Fibroblast of skin of scalp (primary cell): ENCODE measurements at places on chromosomes 3 and 15.

DNA sequence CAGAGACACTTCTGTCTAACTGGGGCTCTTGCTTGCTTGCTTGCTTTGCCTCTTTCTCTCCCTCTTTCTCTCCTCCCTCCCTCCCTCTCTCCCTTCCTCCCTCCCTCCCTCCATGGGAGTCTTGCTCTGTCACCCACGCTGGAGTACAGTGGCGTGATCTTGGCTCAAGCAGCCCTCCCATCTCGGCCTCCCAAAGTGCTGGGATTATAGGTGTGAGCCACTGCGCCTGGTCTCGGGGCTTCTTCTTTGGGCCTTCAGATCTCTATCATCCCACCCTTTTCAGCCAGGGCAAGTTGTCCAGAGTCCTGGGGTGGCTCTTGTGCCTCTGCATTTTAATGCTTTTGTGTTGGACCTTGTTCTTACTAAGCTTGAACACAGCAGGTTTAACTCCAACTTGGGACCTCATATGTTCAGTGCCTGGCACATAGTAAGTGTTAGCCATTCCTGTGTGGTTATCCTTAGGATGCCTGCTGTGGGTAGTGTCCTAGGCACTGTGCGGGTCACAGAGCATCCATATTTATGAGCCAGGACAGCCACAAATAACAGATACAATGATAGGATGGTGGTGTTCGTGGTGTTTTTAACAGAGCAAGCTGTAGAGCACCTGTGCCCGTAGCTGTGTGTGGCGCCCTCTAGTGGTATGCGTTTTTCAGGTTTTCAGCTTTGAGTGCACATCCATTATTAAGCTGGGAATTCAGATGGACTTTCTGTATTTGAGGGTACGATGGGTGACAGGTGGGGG, 75.1 kb downstream of the CCK start:
- DNase-seq = peak; percentile 58

DNA sequence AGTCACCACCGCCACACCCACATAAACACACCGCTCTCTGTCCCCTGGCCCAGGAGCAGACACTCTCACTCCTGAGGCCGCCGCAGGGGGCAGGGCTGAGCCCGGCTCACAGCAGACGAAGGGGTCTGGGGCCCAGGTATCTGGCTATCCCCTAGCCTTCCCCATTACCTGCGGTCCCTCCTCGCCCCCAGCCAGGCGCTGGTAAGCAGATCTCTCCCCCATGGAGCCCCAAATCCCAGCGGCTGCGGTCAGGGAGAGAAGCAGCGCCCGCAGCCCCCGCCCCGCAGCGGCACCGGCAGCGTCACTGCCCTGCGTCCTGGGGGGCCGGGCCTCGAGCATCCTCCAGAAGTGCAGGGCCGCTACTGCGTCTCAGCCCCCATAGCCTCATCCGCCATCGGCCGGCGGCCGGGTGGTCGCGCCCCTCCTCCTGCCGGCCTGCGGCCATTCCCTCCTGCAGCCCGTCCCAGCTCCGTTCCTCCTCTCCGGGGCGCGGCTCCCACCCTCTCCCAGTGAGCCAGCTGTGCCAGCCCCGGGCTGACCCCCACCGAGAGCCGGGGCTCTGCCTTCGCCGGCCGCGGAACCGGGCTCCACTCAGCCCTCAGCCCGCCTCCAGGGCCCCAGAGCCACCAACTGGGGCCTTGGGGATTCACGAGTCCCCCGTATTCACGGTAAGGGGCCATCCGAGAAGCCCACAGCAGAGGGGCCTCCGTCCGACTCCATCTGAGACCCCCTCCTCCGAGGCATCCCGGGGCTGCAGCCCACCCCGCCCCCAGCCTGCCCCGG, 13.1 kb downstream of the TNK2 start:
- DNase-seq = peak; percentile 54

GRCh38 chr3:55158345-55158744, 230.5 kb upstream of the LRTM1 start:
- DNase-seq = no peak

DNA sequence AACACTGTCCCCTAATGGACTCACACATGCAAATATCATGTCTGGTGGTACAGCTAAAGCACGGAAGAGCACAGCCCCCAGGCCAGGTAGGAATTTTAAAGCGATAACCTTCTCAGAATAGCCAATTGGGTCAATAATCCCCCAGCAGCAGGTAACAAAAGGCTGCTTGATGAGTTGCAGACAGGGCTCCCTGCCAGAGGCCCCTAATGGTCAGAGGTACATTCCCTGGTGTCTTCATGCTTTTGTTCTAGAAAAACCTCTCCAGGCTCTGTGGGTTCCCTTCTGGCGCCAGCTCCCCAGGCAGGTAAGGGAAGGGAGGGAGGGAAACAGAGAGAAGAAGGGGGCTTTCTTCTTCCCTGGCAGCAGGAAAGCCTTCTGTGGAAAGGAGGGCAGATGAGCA, 43.4 kb upstream of the PRTG start:
- no peak for DNase-seq

DNA sequence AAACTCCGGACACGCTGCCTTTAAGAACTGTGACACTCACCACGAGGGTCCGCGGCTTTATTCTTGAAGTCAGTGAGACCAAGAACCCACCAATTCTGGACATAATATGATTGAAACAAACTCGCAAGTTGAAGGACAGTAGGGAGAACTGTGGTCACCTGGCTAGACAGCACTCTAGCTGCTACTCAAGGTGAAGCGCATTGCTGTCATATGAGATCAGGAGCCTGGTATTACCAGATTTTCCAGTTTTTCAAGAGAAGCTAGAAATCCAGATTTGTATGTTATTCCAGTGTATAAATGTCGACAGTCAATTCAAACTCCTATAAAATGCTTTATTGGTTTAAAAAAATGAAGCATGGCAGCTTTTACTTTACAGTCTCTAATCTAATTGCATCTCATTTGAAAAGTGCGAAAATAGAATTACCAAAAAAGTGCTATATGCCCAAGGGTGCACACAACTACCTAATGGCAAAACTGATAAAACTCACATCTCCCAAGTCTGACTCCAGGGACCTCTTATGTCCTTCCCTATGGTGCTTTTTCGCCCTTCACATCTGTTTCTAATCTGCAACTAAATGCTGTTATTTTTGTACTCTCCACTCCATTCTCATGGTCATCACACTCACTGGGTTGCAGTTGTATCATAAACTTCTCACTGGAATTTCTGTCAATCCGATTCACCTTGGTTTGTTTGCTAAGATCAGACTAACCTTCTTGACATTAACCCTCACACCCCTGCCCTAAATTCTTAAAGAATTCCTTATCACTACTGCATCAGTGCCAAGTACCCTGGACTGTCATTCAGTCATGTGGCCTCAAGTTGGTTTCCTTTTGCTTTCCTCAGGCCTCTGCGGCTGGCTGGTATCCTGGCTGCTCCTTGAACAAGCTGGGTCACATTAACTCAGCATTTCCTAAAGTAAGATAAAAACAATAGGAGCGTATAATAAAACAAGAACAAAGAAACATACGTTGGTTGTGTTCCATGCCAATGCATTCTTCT, 31.5 kb upstream of the ARHGEF26 start:
- DNase-seq = peak; percentile 6

- no peak for DNase-seq
Measured at GRCh38 chr3:85576697-85577200, 618.0 kb downstream of the CADM2 start.

GRCh38 chr3:42701371-42702065, 1.1 kb downstream of the HHATL start:
- peak; percentile 49 for DNase-seq

DNA sequence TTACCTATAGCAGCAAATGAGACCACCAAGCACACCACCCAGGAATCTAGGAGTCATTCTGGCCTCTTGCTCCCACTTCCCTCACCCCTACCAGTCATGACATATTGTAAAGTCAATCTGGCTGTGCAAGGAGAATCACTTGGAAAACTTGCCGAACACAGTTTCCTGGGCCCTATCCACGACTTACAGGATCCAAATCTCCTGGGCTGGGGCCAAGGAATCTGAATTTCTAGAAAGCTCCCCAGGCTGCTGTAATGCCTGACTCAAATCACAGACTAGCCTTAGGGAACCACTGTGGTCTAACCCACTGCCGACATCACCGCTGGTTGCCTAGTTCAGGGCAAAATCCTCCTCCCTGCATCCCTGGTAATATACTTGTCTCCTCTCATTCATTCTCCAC, 4.2 kb upstream of the CRABP1 start:
- no peak for DNase-seq

- DNase-seq = peak; percentile 60
Measured at GRCh38 chr3:155079468-155079745, 712 bp upstream of the MME start.

DNA sequence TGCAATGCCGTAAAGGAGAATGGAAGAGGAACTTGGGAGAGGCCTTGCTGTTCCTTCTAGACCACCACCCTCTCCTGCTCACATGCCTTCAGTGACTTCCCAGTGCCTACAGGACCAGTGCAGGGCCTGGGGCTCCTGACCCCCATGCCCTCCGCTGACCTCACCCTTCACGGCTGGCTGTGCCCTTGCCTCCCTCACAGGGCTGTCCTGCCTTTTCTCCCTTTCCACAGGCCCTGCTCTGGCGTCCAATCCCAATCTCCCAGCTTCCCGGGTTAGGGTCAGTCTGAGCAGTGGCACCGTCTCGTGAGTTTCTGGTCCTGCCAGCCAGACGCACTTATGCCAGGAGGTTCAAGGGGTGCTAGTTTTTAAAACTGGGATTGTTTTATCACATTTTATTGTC, 110.4 kb downstream of the WNT7A start:
- DNase-seq = no peak

DNA sequence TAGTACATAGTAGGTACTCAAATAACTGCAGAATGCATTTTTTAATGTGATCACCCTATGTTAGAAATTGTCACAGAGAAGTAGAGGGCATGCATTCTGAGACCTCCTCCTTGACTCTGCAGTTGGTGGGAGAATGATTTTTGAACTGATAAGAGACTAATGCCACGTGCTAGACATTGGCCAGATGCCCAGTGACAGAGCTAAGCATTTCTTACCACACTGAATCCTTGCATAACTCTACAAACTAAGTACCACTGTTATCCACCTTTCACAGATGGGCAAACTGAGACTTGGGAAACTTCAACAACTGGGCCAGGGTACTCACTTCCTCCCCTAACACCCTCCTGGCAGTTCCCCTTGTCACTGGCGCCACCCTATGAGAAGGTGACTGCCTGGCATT, 33.5 kb upstream of the SPATA12 start:
- DNase-seq = peak; percentile 33

DNA sequence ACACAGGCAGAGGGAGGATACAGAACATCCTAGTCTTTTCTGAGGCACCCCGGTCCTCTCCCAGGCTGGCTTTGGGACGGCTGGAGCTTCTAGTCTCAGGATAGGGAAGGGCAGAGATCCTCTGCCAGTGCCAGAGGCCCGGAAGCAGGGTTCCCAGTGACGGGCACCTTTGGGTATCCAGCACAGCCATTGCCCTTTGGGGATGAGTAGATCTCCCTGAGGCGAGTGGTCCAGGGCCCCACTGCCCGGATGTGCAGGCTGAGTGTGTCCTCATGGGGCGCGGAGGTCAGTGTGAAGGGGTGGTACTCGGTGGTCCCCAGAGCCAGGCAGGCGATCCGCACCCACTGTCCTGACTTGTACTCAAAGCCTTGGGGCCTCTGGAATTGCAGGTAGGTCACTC, 18.3 kb downstream of the DUOX2 start:
- no peak for DNase-seq

- no peak for DNase-seq
Measured at GRCh38 chr3:179141890-179142289, 6.3 kb upstream of the PIK3CA start.

- no peak for DNase-seq
Measured at GRCh38 chr15:94370206-94370935, 139.0 kb downstream of the MCTP2 start.

GRCh38 chr3:4551794-4552442, 58.8 kb downstream of the ITPR1 start:
- no peak for DNase-seq

GRCh38 chr3:25888892-25889524, 99.1 kb downstream of the OXSM start:
- no peak for DNase-seq

GRCh38 chr15:53982071-53982680, 3.9 kb downstream of the UNC13C start:
- no peak for DNase-seq

- no peak for DNase-seq
Measured at GRCh38 chr3:47227678-47228077, 54.9 kb downstream of the KIF9 start.

DNA sequence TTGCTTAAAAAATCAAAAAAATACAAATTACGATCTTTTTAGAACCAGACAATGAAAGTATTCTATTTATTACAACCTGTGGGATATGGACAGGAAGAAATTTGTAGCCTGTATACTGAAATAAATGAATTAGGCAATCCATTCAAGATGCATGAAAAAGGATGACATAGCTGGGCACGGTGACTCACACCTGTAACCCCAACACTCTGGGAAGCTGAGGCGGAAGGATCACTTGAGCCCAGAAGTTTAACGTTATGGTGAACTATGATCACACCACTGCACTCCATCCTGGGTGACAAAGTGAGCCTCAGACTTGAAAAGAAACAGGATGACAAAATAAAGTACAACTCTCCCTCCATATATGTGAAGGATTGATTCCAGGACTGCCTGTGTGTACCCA, 74.1 kb downstream of the MSL2 start:
- DNase-seq = no peak

GRCh38 chr3:190055773-190056172, 64.9 kb downstream of the P3H2 start:
- no peak for DNase-seq

DNA sequence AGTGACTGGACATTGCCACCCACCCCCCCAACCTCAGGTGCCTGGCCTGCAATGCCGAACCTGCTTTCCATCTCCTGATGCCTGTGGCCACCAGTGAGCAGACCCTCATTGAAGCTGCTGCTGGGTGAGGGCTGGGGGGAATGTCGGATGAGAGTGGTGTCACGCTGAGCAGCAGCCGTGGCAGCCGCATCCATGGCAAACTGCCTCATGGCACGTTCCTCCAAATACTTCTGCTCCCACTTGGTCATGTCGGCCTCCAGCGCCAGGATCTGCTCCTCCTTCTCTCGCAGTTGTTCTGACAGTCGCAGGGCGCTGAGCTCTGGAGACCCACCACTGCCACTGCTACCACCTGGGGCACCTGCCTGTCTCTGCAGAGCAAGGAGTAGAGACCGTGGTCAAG, 14.2 kb downstream of the AMOTL2 start:
- DNase-seq = no peak

DNA sequence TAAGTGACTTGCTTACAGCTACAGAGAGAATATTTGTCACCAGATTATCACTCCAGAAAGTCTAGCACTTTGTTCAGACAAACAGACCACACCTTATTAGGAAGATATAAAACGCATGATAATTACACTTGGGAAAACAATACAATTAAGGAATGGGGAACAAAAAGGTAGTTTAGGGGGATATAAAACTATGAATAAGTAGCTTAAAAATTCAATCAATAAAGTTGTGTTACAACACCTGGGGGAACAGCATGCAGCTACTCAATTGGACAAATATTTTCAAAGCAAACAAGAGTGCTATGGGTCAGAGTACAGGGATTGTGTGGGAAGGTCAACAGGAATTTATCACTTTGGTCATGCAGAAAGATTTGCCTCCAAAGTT, 15.1 kb downstream of the CLDN1 start:
- DNase-seq = no peak

GRCh38 chr3:33167716-33168336, 50.8 kb downstream of the SUSD5 start:
- no peak for DNase-seq

- no peak for DNase-seq
Measured at GRCh38 chr15:92870010-92870591, 30.0 kb upstream of the CHD2 start.

- no peak for DNase-seq
Measured at GRCh38 chr3:77660718-77661117, 620.8 kb downstream of the ROBO2 start.
